HCT116 (cell line): ENCODE measurements at places on chromosomes 5 and 9.

DNA sequence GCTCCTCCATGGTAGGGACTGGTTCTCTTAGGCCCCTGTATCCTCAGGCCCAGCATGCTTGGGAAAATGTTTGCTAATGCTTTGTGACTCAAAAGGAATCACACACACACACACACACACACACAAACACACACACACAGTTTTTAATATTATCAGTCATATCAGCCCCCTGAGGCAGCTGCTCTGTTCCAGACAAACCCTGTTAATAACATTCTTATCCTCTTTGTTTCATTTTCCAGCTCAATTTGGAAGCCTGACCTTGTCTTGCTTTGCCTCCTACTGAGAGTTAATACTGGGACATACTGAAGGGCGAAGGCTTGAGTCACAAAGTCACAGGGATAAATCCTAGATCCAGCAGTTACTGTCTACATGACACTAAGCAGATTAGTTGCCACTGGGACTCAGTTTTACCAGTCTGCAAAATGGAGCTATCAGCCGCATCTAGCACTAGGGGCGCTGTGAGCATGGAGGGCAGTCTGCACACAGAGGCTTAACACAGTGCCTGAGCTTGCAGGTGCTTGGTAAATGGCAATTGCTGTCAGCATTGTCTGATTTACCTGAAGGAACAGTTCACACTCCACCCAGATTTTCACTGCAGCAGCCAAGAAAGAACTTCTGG, 37.1 kb upstream of the KCNMB1 start:
- no peak overlapping the region for H3K27ac ChIP-seq
- H3K4me3 ChIP-seq = no peak overlapping the region
- H3K27me3 ChIP-seq = peaks cover 35% of the 10 kb centered on the region
- DNase-seq = no peak

DNA sequence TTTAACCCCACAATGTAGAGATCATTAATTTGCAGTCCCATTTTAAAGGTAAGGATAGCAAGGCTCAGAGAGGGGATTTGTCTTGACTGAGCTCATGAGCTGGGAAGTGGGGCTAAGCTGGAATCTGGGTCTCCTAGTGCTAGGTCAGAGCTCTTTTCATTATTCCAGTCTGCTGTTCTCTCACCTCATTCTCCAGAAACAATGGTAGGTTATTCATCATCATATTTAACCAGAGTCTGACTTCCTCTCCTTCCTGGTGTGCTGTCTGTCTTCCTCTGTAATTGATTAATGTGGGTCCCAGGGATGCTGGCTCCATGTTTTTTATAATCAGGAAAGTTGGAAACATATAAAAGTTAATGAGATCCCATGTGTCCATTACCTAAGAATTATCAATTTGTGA, 20.6 kb downstream of the C9orf43 start:
- H3K27me3 ChIP-seq = no peaks in the 10 kb centered on the region
- no peak for DNase-seq
- H3K4me1 ChIP-seq = no peaks in the 10 kb centered on the region

- no peaks in the 10 kb centered on the region for H3K4me1 ChIP-seq
- no peaks in the 10 kb centered on the region for H3K27me3 ChIP-seq
- H3K27ac ChIP-seq = no peak overlapping the region
- no peak for DNase-seq
- no peak overlapping the region for H3K4me3 ChIP-seq
Measured at GRCh38 chr5:54610197-54610944, 92.8 kb downstream of the SNX18 start.

GRCh38 chr9:108637340-108637739, 218.4 kb downstream of the ACTL7B start:
- no peak overlapping the region for H3K4me3 ChIP-seq
- no peak for DNase-seq
- H3K27me3 ChIP-seq = no peaks in the 10 kb centered on the region
- H3K36me3 ChIP-seq = no peaks in the 10 kb centered on the region
